ENCODE measurements at places on chromosomes 13 and 19.

GRCh38 chr13:112452380-112453206 lies 76.4 kb downstream of the SPACA7 start:
- DNase-seq = no peak

DNA sequence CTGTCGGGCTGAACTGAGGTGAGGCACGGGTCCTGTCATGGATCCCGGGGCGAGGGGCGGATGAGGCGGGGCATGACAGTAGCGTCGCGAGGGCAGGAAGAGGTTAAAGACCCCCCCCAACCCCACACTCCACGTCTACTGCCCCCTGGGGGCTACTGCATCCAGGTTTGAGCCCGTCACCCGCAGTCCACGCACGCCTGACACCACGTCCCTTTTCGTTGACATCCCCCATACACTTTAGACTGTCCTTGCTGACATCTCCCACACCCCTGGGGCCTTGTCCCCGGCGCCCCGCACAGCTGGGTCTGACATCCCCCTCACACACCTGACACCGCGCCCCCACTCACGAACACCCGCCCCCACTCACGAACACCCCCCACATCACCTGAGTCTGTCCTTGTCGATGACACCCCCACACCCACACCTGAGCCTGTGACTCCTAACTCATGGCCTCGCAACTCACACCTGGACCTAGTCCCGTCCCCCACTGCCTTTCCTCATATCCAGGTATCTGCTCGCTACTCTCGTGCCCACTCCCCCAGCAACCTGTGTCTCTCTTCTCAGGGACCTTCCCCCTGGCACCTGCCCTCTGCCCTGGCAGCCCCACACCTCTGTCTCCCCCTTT lies 416 bp downstream of the SLC25A42 start:
- DNase-seq = no peak

DNA sequence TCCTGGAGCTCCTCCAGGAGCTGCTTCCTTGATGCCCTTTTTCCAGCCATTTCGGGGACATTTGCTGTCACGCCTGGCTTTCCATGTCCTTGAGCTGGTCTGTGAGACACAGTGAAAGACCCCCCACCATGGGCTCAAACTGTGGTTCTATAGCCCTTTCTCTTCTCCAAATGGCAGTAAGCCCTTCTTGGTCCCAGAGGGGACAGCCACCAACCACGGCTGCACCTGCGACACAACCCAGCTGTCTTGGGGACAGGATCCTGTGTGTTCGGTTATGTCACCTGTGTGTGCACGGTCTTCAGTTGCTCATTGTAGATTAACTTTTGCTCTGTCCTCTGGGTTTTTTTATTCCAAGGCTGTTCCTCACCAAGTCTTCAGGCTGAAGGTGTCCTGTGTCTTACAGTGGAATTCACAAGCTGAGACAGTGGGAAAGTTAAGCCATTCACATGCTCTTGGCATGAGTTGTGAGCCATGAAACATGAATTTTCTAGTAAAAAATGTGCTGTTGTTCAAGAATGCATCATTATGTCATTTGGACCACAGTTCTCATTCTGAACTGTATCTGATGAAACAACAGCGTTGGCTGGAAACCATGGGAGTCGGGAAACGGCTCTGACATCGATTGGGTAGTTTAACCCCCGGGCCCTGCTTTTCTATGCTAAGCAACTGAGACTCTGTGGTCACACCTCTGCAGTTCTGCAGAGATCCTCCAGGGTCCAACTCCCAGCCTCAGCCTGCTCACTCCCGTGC lies 129.5 kb upstream of the MCF2L start:
- peak; percentile 39 for DNase-seq

- DNase-seq = no peak
Measured at GRCh38 chr13:21550918-21551317, 53.1 kb downstream of the MICU2 start.

DNA sequence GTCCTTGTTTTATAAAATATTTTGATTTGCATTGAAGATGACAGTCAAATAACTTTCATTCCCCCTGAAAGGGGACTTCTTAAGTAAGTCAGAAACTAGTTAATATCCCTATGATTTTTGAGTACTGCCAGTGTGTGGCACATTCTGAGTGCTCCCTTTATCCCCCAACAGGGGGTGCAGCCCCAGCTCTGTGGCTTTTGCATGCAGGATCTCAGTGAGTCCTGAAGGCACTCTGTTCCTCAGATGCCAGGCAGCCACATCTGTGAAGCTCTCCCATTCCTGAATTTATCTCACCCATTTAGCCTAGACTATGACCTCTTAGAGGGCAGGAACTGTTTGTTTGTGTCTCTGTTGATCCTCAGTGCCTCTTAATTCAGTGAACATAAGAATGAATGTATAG lies 123.1 kb downstream of the CDK8 start:
- peak; percentile 30 for DNase-seq

- DNase-seq = peak; percentile 39
Measured at GRCh38 chr13:44272692-44273091, 100.9 kb upstream of the SERP2 start.

DNA sequence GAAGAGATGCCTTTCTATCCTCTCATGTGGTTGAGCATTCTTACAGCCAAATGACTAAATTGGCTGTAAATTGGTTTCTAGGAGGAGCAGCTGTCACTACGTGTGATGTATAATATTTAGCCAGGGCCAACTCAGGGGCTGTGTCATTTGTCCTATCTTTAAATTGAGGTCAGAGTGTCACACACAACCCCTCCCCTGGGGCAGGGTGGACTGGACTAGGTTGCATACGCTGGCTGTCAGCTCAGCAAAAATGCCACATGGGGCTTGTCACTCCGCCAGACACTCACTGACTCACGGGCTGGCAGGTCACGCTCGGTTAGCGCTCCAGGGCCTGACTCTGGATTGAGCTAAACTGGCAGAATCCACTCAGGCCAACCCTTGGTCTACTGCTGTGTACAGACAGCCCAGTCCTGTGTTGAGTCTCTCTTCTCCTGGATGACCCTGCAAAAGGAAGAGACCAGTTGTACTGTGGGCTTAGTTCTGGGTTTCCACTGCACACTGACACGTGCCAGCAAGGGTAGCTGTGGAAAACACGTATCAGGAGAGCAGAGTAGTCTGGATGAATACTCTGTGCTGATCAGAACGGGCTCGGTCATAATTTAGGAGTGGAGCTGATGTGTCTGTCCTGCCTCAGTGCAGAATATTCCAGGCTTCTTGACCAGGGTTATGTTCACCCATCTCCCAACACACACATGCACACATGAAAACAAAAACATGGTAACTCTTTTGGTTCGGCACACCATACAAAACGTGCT lies 29.1 kb downstream of the SHISA2 start:
- DNase-seq = peak; percentile 84

GRCh38 chr19:32165750-32166149 lies 179.7 kb upstream of the ZNF507 start:
- no peak for DNase-seq

GRCh38 chr13:44662515-44662914 lies 86.4 kb upstream of the TSC22D1 start:
- DNase-seq = no peak

DNA sequence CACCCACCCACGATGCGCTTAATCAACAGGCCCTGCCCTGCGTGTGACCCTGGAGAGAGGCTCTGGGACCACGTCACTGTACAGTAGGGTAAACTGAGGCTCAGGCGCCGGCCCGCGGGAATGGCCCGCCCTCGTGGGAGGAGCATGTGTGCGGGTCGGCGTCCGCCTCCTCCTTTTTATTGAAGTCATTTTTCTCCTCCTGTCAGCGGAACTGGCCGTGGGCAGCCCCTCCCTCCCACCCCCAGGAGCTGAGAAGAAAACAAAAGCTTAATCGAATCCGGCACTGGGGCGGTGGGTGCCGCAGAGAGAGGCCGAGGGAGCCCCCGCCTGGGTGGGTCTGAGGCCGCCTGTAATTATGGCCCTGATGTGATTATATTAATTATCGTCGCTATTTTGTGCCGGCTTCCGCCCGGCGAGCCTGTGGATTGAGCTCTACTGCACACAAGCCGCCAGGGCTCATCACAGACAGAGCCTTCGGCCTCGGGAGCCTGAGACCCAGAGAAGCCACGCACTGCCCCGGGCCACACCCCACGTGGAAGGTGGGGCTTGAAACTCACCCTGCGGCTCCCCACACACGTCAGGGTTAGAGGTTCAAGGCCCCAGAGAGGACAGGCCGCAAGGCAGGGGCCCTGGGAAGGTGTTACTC lies 7.0 kb downstream of the C2CD4C start:
- no peak for DNase-seq

GRCh38 chr19:39138221-39139211 lies 12.9 kb downstream of the PAK4 start:
- no peak for DNase-seq

DNA sequence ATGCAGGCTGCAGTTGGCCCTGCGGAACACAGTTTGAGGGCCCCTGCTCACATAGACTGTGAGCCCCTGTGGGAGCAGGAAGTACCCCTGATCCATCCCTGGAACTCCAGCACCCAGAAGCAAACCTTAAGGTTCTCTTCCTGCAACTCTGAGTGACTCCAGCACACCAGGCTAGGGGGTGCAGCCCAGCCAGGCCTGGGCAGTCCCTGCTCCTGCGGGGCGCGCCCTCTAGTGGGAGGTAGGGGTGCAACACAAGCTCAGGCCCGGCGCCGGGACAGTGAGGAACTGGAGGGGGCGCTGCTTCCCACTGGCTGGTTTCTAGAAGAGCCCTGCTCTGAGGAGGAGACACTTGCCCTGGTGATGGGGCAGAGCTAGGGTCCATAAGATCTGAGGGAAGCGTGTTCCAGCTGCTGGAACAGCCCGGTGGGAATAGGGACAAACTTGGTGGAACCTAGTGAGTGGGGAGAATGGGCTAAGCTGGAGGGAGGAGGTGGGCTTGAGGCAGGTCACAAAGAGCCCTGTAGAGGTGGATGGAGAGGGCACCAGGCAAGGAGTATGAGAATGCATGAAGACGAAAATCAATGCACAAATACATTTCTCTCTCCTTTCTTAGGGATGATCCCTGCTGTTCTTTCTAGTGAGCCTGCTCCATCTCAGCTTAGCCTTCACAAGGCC lies 5.0 kb downstream of the ZSCAN5A start:
- DNase-seq = peak; percentile 28

- no peak for DNase-seq
Measured at GRCh38 chr19:33823341-33823740, 26.7 kb downstream of the KCTD15 start.

GRCh38 chr13:73364736-73365135 lies 305.9 kb downstream of the KLF5 start:
- no peak for DNase-seq

- no peak for DNase-seq
Measured at GRCh38 chr19:17720440-17720839, 1.2 kb downstream of the MAP1S start.

- no peak for DNase-seq
Measured at GRCh38 chr13:61286148-61286745, 129.4 kb downstream of the PCDH20 start.

- DNase-seq = no peak
Measured at GRCh38 chr13:27199696-27200095, 28.1 kb upstream of the USP12 start.

DNA sequence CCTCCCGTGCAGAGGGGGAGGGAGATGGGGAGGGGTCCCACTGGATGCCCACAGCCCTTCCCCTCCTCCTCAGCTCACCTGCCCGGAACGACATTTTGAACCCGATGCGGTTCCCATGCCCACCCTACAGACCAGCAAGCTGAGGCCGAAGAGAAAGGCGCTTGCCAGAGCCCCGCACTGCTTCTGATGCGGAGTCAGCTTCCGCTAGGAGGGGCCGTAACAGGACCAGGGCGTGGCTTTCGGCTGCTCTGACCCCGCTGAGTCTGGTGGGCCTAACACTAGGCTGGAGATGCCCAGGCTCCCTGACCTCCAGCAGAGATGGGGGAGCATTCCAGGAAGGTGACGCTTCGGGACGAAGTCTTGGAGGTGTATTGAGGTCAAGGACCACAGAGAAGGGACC lies 6.7 kb downstream of the ONECUT3 start:
- no peak for DNase-seq

GRCh38 chr13:98941126-98941525 lies 36.7 kb downstream of the DOCK9 start:
- DNase-seq = no peak

GRCh38 chr13:50613356-50613831 lies 230.1 kb downstream of the DLEU7 start:
- no peak for DNase-seq

- DNase-seq = peak; percentile 53
Measured at GRCh38 chr13:108963846-108964600, 334.6 kb downstream of the MYO16 start.

- no peak for DNase-seq
Measured at GRCh38 chr19:30540761-30541160, 168.6 kb downstream of the ZNF536 start.

- no peak for DNase-seq
Measured at GRCh38 chr13:100506600-100507422, 81.8 kb downstream of the GGACT start.

GRCh38 chr19:29439688-29440550 lies 85.9 kb upstream of the VSTM2B start:
- no peak for DNase-seq

- DNase-seq = no peak
Measured at GRCh38 chr19:40550951-40551350, 25.7 kb upstream of the SHKBP1 start.

DNA sequence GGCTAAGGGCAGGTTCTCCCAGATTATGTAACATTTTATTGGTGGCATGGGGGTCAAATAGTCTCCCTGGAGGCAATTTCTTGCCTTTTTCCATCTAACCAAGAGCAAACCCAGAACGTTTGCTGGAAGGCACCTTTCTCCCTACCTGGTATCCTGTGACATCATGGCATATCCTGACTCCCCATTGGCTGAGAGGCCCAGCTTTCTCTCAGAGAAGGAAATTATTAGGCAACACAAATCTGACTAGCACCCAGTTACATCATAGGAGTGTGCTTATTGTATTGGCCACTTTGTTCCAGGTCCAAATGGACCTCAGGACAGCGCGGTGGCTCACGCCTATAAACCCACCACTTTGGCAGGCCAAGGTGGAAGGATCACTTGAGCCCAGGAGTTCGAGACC lies 13.0 kb downstream of the NTN5 start:
- DNase-seq = no peak

DNA sequence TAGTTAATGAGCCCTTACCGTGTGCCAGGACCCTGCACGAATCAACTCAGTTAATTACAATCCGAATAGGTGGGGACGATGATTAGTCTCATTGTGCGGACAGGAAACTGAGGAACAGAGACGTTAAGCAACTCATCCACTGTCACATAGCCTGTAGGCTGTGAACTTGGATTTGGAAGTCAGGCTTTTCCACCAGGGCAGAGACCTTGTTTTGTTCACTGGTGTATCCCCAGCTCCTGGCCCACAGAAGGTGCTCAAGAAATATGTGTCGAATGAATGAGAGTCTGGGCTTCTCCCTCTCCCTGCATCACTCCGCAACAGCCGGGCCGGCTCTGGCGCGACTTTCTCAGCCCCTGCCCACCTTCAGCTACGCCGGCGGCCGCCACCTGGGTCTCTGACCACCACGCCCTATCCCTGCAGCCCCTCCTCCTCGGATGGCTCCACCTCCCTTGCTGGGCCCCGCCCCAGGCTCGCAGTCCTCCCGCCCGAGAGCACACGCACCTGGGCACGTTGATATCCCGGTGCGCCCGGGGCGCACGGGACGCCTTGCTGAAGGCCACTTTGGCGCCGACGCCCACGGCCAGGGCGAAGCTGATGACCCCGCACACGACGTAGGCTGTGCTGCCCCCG lies 1.3 kb downstream of the SHISA7 start:
- no peak for DNase-seq

GRCh38 chr19:29400917-29401711 lies 124.7 kb upstream of the VSTM2B start:
- no peak for DNase-seq

GRCh38 chr19:10363789-10364281 lies 16.5 kb downstream of the TYK2 start:
- no peak for DNase-seq
